ENCODE measurements at places on chromosomes 5 and 9.

- DNase-seq = peak; percentile 14
These were observed 96.2 kb downstream of the TSSK1B start for GRCh38 chr5:113338628-113339027.

- peak; percentile 80 for DNase-seq
These were observed 1.1 kb upstream of the TENT4A start for GRCh38 chr5:6712142-6712576.

DNA sequence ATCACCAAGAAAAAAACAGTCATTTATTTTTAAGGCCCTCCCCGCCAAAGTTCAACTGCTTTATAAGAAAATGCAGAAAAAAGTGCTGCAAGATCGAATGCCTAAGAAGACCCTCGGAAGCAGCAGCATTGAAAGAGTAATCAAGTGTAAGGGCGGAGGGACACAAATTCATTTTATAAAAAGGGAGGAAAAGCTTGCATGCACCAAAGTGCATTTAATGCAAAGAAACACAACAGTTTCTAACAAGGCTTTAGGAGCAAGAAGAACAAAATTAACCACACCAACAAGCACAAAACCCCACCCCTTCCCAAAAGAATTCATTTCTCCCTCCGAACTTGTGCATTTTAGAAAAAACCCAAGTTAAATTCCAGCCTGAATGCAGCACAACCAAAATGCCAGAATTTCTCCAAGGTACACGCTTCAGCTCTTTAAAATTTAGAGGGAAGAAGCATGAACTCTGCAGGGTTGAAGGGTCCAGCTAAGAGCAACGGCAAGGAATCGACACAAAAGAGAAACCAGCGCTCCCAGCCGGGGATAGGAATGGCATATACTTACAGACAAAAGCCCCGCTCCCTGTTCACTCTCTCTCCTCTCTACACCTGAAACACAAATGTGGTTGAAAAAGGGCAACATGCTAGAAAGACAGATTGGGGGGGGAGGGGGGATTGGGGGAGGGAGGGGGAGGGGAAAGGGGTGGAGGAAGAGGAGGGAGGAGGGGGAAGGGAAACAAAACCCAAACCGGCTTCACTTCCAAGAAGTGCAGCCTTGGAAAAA, at the start of gene NREP:
TSS of gene NREP (minus strand) at position 614 of the 774 bp plus-strand sequence. CDS start 1,422 bp downstream, outside the sequence.
- no peak for DNase-seq

DNA sequence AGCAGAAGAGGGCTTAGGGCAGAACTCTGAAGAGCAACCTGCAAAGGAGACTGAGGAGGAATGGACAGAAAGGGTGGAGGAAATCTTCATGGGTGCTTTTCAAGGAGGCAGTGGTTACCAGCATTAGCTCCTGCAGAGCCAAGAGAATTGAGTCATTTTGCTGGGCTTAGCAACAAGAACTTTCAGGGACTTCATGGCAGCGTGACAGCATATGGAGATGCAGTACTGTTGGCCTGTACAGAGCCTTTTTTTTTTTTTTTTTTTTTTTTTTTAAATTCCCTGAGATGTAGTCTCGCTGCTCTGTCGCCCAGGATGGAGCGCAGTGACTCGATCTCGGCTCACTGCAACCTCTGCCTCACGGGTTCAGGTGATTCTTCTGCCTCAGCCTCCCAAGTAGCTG, 296.0 kb upstream of the DMRT1 start:
- DNase-seq = no peak

Data from PC-3 (cell line).